ENCODE measurements at places on chromosomes 2 and 18.

DNA sequence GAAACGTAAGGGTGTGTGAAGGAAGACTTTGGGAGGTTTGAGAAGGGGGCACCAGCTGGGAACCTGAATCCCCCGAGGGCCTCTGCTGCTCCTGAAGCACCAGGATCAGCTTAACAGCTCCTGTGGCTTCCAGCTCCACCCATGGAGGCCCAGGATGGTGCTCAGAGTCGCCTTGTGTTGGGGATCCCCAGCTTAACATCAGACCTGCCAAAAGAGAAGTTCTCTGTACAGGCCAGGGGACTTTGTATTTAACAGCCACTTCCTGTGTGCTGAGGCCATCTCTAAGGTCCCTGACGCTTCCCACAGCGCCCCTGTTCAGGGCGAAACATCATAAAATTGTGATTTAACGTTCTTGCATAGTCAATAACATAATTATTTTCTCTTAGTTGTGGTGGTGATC lies 77.5 kb downstream of the NCK2 start:
- DNase-seq: no peak

- DNase-seq: no peak
These were observed 35.1 kb upstream of the KYNU start for GRCh38 chr2:142842369-142842768.

GRCh38 chr2:222733470-222733845 lies 62.0 kb downstream of the MOGAT1 start:
- no peak for DNase-seq

GRCh38 chr2:54787270-54787669 lies 63.8 kb downstream of the EML6 start:
- DNase-seq: no peak
